HFFc6 (cell line): ENCODE measurements at places on chromosomes 6 and 20. TPM values are rescaled to one million over a fixed set of nuclear protein-coding genes. Genes with fewer than 3 reads are reported as not detected.

Gene TBX18
- total RNA-seq = 15.9 to 23.5 TPM (median 21.8 TPM) in 3 replicates

DNA sequence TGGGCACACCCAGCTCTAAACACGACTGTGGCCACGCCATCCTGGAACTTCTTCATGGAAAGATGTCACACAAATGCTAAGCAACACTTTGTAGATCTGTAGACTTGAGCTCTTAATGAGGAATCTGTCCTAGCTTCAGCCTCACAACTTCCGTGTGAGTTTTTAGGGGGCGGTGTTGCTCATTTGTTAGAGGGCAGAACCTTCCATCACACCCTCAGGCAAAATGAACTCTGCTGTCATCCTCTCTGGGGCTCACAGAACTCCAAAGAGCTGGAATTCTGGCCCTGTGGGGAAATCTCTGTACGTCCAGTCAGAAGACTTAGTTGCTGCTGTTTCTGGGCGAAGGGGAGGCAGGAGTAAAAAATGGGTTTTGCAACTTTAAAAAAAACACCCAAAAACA, 49.8 kb downstream of the NRN1 start:
- DNase-seq = no peak
- no peaks in the 10 kb centered on the region for H3K4me1 ChIP-seq
- no peak overlapping the region for H3K4me3 ChIP-seq
- H3K27ac ChIP-seq = no peak overlapping the region
- H3K36me3 ChIP-seq = no peaks in the 10 kb centered on the region

GRCh38 chr6:166440106-166440505, 57.4 kb upstream of the MPC1 start:
- no peaks in the 10 kb centered on the region for H3K36me3 ChIP-seq
- H3K27me3 ChIP-seq = peaks cover 4% of the 10 kb centered on the region
- no peak for DNase-seq
- no peak overlapping the region for H3K4me3 ChIP-seq
- no peaks in the 10 kb centered on the region for H3K4me1 ChIP-seq

DNA sequence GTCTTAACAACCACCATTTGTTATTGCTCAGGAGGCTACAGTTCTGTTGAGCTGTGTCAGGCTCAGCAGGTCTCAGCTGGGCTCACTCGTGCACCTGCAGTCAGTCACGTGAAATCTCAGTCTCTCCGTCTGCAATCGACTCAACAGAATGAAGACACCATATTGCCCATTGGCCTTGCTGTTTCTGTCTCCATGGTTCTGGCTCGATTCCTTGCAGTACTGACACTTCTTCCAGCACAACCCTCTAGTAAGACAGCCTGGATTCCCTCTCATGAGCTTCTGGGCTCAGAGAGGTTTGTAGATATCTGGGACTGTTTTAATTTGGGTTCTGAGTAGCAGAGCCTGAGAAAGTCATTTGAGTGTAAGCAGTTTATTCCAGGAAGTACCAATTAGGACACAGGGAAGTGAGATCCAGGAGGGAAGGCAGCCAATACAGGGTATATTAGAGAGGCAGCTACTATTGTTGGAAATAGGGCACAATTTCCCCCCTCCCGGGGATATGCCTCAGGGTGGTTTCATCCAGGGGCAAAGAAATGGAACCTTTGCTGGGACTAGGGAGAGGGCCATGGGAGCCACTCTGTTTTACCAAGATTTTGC, 87.4 kb upstream of the RALGAPA2 start:
- no peaks in the 10 kb centered on the region for H3K4me1 ChIP-seq
- no peaks in the 10 kb centered on the region for H3K36me3 ChIP-seq
- no peak overlapping the region for H3K4me3 ChIP-seq
- no peak overlapping the region for H3K27ac ChIP-seq
- no peaks in the 10 kb centered on the region for H3K27me3 ChIP-seq

DNA sequence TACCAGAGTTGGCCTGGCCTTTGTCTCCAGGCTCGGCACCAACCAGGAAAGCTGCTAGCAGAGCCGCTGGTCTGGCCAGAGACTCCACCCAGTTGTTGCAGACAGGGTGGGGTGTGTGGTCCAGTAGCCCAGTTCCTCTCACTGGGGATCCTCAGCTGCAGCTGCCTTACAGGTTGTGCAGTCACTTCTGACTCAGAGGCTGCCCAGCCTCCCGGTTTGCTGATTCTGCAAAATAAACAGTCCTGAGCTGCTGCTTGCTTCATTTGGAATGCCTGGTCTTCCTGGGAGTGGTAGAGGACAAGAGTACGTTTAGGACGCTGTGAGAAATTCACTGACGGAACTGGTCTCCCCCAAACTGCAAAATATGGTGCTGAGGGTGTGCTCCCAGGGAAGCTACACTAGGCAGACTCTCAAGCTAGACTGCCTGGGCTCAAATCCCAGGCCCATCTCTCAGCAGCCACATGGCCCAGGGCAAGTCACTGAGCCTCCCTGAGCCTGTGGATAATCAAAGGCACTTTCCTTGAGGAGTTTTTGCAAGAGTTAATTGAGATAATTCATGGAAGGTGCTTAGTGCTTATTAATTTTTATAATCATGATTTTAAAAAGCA, 246.1 kb downstream of the TFAP2C start:
- no peaks in the 10 kb centered on the region for H3K36me3 ChIP-seq
- peaks cover 29% of the 10 kb centered on the region for H3K27me3 ChIP-seq
- no peak overlapping the region for H3K4me3 ChIP-seq

GRCh38 chr20:39190666-39191570, 228.8 kb downstream of the DHX35 start:
- no peak overlapping the region for H3K4me3 ChIP-seq
- no peaks in the 10 kb centered on the region for H3K4me1 ChIP-seq
- no peak overlapping the region for H3K27ac ChIP-seq
- peak; percentile 25 for DNase-seq
